ENCODE measurements at places on chromosomes 5 and 9. TPM values are rescaled to one million over a fixed set of nuclear protein-coding genes. Genes with fewer than 3 reads are reported as not detected.

The RAI14 gene
- polyA plus RNA-seq = 102 TPM

The CTNND2 gene
- polyA plus RNA-seq = 2.8 TPM

GRCh38 chr9:115944166-115944948, 209.2 kb upstream of the PAPPA start:
- DNase-seq = no peak

- no peak for DNase-seq
Measured at GRCh38 chr5:31866166-31866565, 227.2 kb downstream of the PDZD2 start.

DNA sequence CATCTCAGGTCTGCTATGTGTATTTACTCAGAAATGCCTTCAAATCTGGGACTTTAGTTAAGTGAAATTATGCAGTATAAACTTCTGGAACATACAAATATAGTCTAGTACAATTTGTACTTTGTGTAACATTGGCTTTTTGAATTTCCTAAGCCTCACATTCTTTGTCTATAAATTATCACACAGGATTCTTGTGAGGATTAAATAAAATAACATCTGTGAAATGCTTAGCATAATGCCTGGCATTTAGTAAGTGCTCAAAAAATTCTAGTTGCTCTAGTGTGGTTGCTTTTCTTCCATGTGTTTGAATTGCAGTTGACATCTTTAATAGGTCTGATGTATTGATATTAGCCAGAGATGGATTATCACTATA, 2.6 kb downstream of the HMMR start:
- DNase-seq = no peak

DNA sequence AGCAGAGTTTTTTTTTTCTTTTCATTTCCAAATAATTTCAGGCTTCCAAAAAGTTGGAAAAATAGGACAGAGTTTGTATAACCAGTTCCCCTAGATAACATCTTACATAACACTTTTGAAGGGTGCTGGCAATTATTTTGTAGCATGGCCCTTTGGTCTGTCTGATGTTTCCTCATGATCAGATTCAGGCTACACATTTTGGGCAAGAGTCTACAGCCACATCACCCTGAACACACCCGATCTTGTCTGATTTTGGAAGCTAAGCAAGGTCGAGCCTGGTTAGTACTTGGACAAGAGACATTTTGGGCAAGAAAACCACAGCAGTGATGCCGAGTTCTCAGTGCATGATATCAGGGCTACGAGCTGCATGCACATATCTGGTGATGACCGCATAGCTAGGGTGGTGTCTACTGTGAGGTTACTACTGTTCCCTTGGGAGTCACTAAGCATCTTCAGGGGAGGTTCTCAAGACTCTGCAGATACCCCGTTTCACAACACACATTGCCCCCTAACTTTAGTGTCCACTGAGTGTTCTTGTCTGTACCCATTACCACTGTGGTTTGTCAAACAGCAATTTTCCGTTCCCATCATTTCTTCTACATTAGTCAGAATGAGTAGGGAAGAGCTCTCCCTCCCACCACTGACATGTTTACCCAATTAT, 86.2 kb downstream of the TTC39B start:
- no peak for DNase-seq

GRCh38 chr5:155017610-155018009, 4.1 kb downstream of the KIF4B start:
- no peak for DNase-seq

DNA sequence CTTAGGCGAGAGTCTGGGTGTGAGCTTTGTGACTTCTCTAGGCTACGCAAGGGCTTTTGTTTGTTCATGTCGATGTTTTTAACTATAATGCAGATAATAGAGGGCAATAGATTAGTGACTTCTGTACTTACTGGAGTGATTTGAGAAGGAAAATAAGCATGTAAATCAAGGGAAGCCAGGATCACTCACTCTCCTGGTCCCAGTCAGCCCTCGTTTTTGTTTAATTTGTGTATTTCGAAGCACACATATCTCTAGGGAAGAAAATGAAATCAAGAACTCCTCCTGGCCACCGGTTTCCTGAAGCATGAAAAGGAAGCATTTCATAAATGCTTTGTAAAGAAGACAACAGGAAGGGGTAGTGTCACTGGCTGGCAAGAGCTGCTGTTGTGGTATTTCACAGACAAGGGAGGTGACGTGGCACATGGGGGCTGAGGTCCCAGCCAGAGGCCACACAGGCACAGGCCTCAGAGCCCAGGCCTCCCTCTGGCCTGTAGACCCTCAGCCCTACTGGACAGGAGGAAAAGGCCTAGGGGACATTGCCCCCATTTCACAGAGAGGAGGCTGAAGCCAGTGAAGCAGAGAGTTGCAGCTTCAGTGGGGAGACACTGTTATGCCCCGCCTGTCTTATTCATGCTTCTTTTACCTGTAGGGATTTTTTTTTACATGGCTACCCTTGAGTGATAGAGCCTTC, 34.1 kb downstream of the IRF1 start:
- DNase-seq = no peak

DNA sequence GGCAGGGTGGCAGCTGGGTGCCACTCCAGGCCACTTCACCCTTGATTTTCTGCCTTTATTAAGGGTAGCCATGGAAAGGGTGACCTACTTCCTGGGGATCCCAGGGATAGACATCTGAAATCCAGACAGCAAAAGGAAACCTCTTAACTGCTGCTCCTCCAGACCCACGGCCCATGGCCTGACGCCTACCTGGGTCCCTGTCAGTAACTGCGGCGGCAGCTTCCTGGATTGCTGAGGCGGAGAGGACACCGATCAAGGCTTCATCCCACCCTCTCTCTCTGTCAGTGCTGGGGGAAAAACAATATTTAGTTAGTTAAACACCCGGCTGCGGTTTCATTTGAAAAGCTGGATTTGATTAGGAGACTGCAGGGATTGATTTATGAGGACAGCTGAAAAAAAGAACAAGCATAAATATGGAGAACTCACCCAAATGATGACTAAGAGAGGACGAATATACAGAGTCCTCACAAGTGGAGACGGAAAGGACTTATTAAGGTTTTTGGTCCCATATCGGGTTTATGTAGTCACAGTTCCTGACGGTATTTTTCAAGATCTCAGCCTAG, 158.7 kb upstream of the KLF4 start:
- DNase-seq = no peak
